Mesothelial cell of epicardium (in vitro differentiated cells): ENCODE measurements at places on chromosomes 4 and X. TPM values are rescaled to one million over a fixed set of nuclear protein-coding genes. Genes with fewer than 3 reads are reported as not detected.

The ATP1B4 gene
- total RNA-seq, result not detected in 3 replicates

The TMEM144 gene
- 5.4 to 6.3 TPM (median 5.7 TPM) in 3 replicates for total RNA-seq

The PNMA6F gene
- total RNA-seq, result not detected in 3 replicates

The XAGE1A gene
- not detected in 3 replicates for total RNA-seq

The TNIP3 gene
- 0.27 to 0.51 TPM (median 0.27 TPM) in 3 replicates for total RNA-seq

The SLC38A5 gene
- 9.0 to 10.1 TPM (median 9.6 TPM) in 3 replicates for total RNA-seq

The USP51 gene
- 4.6 to 5.6 TPM (median 5.1 TPM) in 3 replicates for total RNA-seq

GRCh38 chr4:47538825-47539154 lies 53.7 kb downstream of the ATP10D start:
- H3K36me3 ChIP-seq, result peaks cover 41% of the 10 kb centered on the region
- no peaks in the 10 kb centered on the region for H3K4me1 ChIP-seq
- DNase-seq, result no peak
- no peak overlapping the region for H3K27ac ChIP-seq

- no peak overlapping the region for H3K4me3 ChIP-seq
- no peak for DNase-seq
- H3K36me3 ChIP-seq, result no peaks in the 10 kb centered on the region
These were observed 72.4 kb downstream of the DCLK2 start for GRCh38 chr4:150150629-150151062.

DNA sequence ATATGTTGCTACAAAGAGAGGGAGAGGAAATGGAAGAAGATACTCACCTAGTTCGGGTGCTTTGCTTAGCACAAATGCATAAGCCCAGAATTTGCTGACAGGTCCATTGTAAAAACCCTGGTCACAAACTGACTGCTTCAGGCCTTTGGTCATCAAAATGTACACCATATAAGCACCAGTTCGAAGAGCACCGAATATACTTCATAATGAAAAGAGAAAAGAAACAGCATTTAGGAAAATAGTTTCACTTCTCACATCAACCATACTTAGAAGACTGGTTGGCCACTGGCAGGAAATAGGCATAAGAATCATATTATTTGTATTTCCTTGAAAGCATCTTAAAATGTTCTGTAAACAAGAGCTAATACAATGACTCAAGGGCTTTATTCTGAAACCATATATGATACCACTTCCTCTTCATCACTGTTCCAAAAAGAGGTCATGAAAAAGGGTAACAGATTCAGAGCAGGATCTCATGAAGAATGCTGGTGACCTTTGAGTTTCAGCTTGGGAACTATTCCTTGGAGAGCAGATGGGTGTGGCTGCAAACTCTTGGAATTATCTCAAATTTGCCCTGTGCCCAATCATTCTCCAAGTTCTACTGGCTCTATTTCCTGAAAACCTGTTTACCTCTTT lies 138.7 kb downstream of the ELOVL6 start:
- no peak overlapping the region for H3K4me3 ChIP-seq
- no peak for DNase-seq
- peaks cover 7% of the 10 kb centered on the region for H3K36me3 ChIP-seq

DNA sequence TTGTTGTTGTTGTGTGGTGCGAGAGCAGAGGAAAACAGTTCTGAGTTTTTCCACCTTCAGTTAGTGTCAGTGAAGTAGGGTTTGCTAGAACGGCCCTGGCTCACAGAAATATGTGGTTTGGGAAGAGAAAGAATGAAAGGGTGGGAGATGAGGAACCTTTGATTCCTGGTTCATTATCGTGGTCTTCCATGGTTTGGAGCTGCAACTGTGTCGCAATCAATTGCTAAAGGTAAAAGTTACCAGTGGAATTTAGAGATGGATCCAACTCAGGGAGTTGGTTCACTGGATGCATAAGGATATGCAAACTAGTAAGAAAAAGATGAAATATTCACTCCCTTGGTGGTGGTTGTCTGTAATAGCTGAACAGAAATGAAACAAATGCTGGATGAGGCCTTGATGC lies 35.6 kb upstream of the GPR34 start:
- H3K36me3 ChIP-seq, result peaks cover 39% of the 10 kb centered on the region
- no peak for DNase-seq
- H3K4me1 ChIP-seq, result no peaks in the 10 kb centered on the region
- H3K27me3 ChIP-seq, result no peaks in the 10 kb centered on the region
